ENCODE measurements at places on chromosomes 4 and X. TPM values are rescaled to one million over a fixed set of nuclear protein-coding genes. Genes with fewer than 3 reads are reported as not detected.

- H3K27ac ChIP-seq, result no peak overlapping the region
- H3K4me3 ChIP-seq, result no peak overlapping the region
- no peaks in the 10 kb centered on the region for H3K36me3 ChIP-seq
- no peaks in the 10 kb centered on the region for H3K4me1 ChIP-seq
- H3K27me3 ChIP-seq, result no peaks in the 10 kb centered on the region
These were observed 1.2 kb downstream of the HHIP start for GRCh38 chr4:144647095-144647561.

- no peaks in the 10 kb centered on the region for H3K4me1 ChIP-seq
- DNase-seq, result no peak
- H3K4me3 ChIP-seq, result no peak overlapping the region
- H3K27me3 ChIP-seq, result no peaks in the 10 kb centered on the region
- no peak overlapping the region for H3K27ac ChIP-seq
These were observed 154.9 kb downstream of the PARM1 start for GRCh38 chr4:75087865-75088264.

GRCh38 chrX:482702-483203, 96.0 kb upstream of the PPP2R3B start:
- H3K27ac ChIP-seq, result no peak overlapping the region
- H3K36me3 ChIP-seq, result no peaks in the 10 kb centered on the region
- no peak overlapping the region for H3K4me3 ChIP-seq
- no peaks in the 10 kb centered on the region for H3K4me1 ChIP-seq
- H3K27me3 ChIP-seq, result no peaks in the 10 kb centered on the region

DNA sequence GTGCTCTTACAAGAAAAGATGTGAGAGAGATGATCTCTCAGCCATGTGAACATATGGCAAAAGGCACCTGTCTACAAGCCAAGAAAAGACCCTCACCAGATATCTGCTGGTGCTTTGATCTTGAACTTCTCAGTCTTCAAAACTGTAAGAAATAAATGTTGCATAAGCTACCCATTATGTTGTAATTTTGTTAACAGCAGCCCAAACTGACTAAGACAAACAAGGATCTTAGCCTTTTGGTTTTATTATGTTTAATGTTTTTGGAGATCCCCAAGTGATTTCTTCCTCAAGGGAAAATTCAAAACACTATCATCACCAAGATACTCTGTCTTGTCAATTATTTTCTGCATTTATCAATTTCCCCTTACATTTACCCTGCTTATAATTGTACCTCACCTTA, 21.8 kb upstream of the CCNI start:
- no peak overlapping the region for H3K4me3 ChIP-seq
- DNase-seq, result no peak
- H3K27me3 ChIP-seq, result no peaks in the 10 kb centered on the region
- H3K4me1 ChIP-seq, result peaks cover 8% of the 10 kb centered on the region
- no peaks in the 10 kb centered on the region for H3K36me3 ChIP-seq

DNA sequence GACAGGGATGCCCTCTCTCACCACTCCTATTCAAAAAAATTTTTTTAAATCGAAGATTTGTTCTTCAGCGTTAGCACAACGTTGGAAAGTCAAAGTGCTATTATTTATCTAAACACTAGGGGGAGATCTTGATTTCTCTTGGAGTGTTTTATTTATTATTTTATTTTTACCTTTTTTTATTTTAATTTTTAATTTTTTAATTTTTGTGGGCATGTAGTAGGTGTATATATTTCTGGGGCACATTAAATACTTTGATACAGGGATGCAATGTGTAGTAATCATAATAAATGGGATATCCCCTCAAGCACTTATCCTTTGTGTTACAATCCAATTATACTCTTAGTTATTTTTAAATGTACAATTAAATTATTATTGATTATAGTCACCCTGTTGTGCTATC, 37.4 kb upstream of the SLC10A4 start:
- no peak overlapping the region for H3K27ac ChIP-seq
- no peaks in the 10 kb centered on the region for H3K27me3 ChIP-seq
- no peak overlapping the region for H3K4me3 ChIP-seq
- DNase-seq, result no peak

DNA sequence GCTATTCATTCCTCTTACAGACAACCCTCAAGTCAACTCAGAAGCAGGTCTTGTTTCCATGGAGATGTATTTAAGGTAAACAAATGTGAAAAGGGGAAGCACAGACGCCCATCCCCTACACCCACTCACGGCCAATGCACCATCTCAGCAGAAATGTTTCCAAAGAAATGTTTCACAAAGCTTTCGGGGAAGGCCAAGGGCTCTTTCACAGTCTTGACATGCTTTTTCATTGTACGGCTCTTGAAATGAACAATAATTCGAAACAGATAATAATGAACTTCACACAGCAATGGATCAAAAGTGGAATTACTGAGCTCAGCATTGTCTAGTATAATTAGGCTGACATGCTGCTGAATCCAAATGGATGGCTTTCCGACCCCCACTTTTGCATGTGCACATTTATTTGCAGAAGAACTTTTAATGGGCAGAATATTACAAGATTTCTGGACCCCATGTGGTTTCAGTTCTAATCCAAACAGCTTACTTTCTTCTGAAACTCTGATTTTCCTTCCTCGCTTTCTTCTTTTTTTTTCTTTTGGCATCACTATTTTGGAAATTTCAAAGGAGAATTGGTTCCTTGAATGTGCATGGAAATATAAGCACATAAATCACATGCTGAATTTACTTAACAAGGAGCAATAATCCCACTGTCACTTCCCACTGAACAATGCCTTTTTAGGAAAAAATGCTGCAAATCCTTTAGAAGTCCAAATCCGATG, 160.9 kb downstream of the SMIM20 start:
- no peak overlapping the region for H3K27ac ChIP-seq
- no peaks in the 10 kb centered on the region for H3K36me3 ChIP-seq
- H3K4me3 ChIP-seq, result no peak overlapping the region
- H3K27me3 ChIP-seq, result no peaks in the 10 kb centered on the region
- peaks cover 6% of the 10 kb centered on the region for H3K4me1 ChIP-seq

DNA sequence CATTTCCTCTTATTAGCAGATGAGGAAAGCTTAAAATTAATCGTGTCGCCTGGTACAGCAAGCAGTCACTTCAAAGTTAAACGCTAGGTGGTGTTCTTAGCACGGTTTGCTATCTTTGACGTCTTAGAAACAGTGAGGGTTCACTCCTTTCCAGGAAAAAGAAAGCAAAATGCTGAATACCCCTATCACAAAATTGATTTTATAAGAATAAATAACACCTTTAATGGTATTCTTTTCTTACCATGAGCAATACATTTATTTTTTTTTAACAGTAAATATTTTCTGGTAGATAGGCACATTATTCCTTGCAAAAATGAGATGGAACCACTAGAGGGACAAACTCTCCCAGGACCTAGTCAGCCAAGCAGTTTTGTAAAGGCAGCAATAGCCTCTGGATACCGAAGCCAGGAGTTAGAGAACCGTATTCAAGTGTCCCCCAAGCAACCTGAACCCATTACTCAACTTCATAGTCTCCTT, 153.9 kb downstream of the KDR start:
- no peaks in the 10 kb centered on the region for H3K4me1 ChIP-seq
- H3K27me3 ChIP-seq, result no peaks in the 10 kb centered on the region
- DNase-seq, result peak; percentile 8
- no peak overlapping the region for H3K27ac ChIP-seq
- H3K4me3 ChIP-seq, result no peak overlapping the region
- H3K36me3 ChIP-seq, result no peaks in the 10 kb centered on the region

GRCh38 chrX:18883234-18883960, 100.5 kb downstream of the PHKA2 start:
- no peak overlapping the region for H3K4me3 ChIP-seq
- no peaks in the 10 kb centered on the region for H3K36me3 ChIP-seq
- no peak for DNase-seq
- H3K4me1 ChIP-seq, result peaks cover 15% of the 10 kb centered on the region
- no peak overlapping the region for H3K27ac ChIP-seq
- H3K27me3 ChIP-seq, result no peaks in the 10 kb centered on the region

DNA sequence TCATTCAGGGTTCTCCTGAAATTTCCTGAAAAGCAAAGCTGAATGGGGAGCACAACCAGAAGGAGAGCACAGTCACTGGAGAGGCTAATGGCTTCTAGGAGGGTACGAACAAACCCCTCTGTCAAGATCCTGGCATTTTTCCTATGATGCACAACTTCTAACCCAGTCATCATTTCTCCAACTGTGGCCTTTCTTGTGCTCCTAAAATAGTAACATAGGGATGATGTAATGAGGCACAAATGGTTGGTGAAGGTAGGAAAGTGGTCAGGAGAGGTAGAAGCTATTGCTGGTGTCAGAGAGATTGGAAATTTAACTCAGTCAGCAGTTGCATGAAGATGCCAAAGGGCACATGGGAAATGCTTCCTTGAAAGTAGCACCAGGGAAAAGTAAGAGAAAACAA, 52.7 kb downstream of the SLC10A7 start:
- H3K27ac ChIP-seq, result no peak overlapping the region
- H3K27me3 ChIP-seq, result no peaks in the 10 kb centered on the region
- no peak for DNase-seq

GRCh38 chr4:55635741-55636655, at the start of gene NMU:
TSS of gene NMU (minus strand) at chr4:55636298. CDS start at chr4:55636192, 106 bp downstream.
- H3K36me3 ChIP-seq, result no peaks in the 10 kb centered on the region
- H3K27me3 ChIP-seq, result no peaks in the 10 kb centered on the region
- H3K4me3 ChIP-seq, result peak within 1 kb of the TSS; percentile 33
- no peaks in the 10 kb centered on the region for H3K4me1 ChIP-seq

DNA sequence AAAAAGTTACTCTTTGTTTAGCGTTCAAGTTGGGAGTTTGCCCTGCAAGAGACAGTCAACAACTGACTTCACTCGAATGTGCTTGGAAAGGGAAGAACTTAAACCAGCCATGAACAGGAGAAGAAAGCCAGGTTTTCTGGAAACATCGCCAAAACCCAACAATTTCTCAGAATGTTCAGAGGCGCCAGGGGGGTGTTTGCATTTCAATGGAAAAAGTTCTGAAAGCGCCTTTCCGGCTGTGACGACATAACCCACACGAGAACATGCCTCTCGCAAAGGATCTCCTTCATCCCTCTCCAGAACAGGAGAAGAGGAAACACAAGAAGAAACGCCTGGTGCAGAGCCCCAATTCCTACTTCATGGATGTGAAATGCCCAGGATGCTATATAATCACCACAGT, 78.1 kb upstream of the ADGRA3 start:
- no peaks in the 10 kb centered on the region for H3K36me3 ChIP-seq
- no peaks in the 10 kb centered on the region for H3K4me1 ChIP-seq
- no peaks in the 10 kb centered on the region for H3K27me3 ChIP-seq

GRCh38 chr4:180116840-180117239, 2126.4 kb upstream of the TENM3 start:
- no peaks in the 10 kb centered on the region for H3K4me1 ChIP-seq
- no peak overlapping the region for H3K27ac ChIP-seq
- H3K36me3 ChIP-seq, result no peaks in the 10 kb centered on the region
- no peak for DNase-seq

DNA sequence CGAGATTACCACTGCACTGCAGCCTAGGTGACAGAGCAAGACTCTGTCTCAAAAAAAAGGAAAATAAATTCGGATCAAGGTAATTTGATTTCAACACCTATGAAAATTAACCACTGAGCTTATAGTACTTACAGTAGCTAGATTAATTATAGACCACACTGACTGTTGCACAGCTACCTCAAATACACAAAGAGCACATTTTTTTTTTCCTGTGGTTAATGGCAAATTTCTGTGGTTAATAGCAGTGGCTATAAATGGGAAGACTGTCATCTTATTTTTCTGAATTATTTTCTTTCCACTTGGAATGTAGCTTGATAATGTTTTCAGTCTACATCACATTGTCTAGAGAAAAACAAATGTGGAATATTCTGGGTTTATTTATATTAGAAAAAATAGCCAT, 1661.6 kb upstream of the PCDH7 start:
- DNase-seq, result no peak
- no peaks in the 10 kb centered on the region for H3K27me3 ChIP-seq
- no peaks in the 10 kb centered on the region for H3K36me3 ChIP-seq
- H3K4me1 ChIP-seq, result no peaks in the 10 kb centered on the region

DNA sequence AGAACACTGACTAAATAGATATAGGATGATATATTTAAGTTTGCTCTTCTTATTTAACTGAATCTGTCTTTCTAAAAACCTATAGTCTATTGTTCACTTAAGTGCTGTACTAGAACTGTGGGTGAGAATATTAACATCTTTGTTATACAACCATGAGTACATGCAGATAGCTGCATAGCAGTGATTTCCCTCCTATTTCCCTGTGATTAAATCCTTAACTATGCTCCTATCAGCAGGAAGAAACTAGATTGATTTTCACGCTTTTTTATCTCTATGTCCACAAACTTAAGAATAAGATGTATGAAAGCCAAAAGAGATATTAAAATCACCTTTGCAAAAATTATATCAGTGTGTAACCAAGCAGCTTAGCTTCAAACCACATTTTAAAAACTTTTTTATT, 11.3 kb upstream of the UGT2A3 start:
- DNase-seq, result no peak
- H3K4me3 ChIP-seq, result no peak overlapping the region
- no peaks in the 10 kb centered on the region for H3K27me3 ChIP-seq
- no peak overlapping the region for H3K27ac ChIP-seq
- H3K4me1 ChIP-seq, result no peaks in the 10 kb centered on the region
- H3K36me3 ChIP-seq, result no peaks in the 10 kb centered on the region

GRCh38 chrX:150926791-150927190, 28.3 kb upstream of the CD99L2 start:
- H3K27me3 ChIP-seq, result no peaks in the 10 kb centered on the region
- no peak overlapping the region for H3K4me3 ChIP-seq

Gene SLC10A4
- not detected for total RNA-seq

Gene PCDH7
- total RNA-seq, result not detected

Gene TCEAL9
- total RNA-seq, result 3.4 TPM

Gene DCAF16
- total RNA-seq, result 30.5 TPM

Gene LRIT3
- 0.24 TPM for total RNA-seq

Gene LGI2
- not detected for total RNA-seq

Gene PLCXD1
- 28.5 TPM for total RNA-seq

Measured in CD8-positive, alpha-beta memory T cell (primary cell).